ENCODE measurements at places on chromosomes 11 and 22.
A peak's percentile ranks its signal among the peaks of the same experiment; 100 is the strongest.

- no peaks in the 10 kb centered on the region for H3K27me3 ChIP-seq
- 0 out of 2 replicates have a peak, but pooled peaks cover 3% of the 10 kb centered on the region for H3K4me1 ChIP-seq
- no peak overlapping the region for H3K27ac ChIP-seq
- H3K36me3 ChIP-seq, result no peaks in the 10 kb centered on the region
- no peak for DNase-seq
Measured at GRCh38 chr22:45866126-45866645, 110.8 kb downstream of the WNT7B start.

DNA sequence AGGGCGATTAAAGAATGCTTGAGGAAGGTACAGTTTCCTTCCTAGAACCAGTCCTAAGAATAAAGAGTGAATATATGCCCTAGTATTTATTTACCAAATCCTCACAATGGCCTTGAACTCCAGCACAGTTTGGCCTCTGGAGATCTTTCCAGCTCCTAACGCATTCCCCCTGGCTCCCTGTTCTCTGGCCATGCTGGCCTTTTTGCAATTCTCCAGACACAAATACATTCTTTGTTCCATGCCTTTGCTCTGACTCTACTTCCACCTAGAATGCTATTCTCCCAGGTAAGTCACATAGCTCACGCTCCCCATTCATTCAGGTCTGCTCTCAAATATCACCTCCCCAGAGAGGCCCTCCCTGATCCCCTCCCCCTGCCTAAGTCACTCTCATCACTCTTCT lies 3.7 kb upstream of the DGKZ start:
- no peak overlapping the region for H3K4me3 ChIP-seq
- no peaks in the 10 kb centered on the region for H3K36me3 ChIP-seq
- no peak overlapping the region for H3K27ac ChIP-seq
- H3K4me1 ChIP-seq, result peaks cover 11% of the 10 kb centered on the region

DNA sequence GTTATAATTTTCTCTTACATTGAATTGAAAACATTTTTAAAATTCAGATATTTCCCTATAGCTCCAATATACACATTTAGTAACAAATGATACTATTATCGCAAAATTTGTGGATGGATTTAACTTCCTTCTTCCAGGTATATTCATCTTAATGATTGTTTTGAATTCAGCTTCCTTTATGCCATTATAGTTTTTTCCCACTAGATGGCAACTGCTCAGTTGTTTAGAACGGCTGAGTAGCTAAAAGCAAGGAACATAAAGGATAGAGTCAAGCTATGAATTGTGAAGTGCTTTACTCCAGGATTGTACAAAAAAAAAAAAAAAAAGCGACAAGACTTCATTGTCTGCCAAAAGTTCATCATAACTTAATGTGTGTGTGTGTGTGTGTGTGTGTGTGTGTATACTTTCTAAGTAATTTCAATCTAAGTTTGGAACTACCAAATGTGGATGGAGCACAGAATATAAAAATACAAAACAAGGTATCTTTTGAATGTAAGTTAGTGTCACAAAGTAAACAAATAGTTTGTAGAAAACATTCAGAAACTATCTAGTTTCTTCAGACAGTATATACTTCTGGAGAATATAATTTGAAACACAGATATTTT lies 846.4 kb downstream of the DLG2 start:
- no peak overlapping the region for H3K27ac ChIP-seq
- peak; percentile 5 for DNase-seq
- H3K27me3 ChIP-seq, result no peaks in the 10 kb centered on the region
- H3K36me3 ChIP-seq, result no peaks in the 10 kb centered on the region

GRCh38 chr11:1852271-1852876 lies 510 bp upstream of the LSP1 start:
- H3K27me3 ChIP-seq, result no peaks in the 10 kb centered on the region
- H3K27ac ChIP-seq, result no peak overlapping the region
- DNase-seq, result no peak
- H3K4me3 ChIP-seq, result no peak overlapping the region
- no peaks in the 10 kb centered on the region for H3K36me3 ChIP-seq

GRCh38 chr22:31235081-31235480 lies 23.0 kb downstream of the LIMK2 start:
- H3K4me1 ChIP-seq, result no peaks in the 10 kb centered on the region
- no peaks in the 10 kb centered on the region for H3K36me3 ChIP-seq
- no peak for DNase-seq
- H3K27me3 ChIP-seq, result no peaks in the 10 kb centered on the region
- no peak overlapping the region for H3K4me3 ChIP-seq
